Activated CD8-positive, alpha-beta memory T cell treated with anti-CD3 and anti-CD28 coated beads for 24 hours (primary cell): ENCODE measurements at places on chromosomes 7 and 10.

GRCh38 chr10:83272666-83273434, 866.5 kb upstream of the GHITM start:
- DNase-seq = no peak

DNA sequence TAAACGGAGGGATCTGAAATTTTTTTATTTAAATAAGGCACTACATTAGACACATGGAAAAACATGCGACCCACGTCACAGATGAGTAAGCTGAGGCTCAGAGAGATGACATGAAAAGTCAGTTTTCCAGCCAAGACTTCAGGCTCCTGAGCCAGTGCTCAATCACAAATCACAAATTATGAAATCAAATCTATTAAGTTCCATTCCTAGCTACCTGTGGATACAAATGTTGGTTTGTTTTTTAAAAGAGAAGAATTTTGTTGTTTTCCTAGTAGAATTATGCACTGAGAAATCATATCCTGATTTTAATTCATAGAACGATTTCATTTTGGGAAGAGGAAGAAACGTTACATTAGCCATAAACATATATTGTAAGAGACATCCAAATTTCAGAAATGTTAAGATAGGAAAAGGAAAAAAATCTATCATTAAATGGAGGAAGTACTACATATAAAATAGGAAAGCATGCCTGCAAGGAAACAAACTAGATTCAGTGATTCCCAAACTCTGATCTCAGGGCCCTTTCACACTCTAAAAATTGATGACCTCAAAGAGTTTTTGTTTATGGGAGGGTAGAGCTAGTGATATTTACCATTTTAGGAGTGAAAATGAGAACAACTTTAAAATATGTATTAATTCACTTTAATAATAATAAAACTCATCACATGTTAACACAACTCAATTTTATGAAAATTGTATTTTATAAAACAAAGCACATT, 340.4 kb downstream of the PARD3 start:
- DNase-seq = no peak

GRCh38 chr10:47256751-47257336, 43.2 kb upstream of the GDF10 start:
- peak; percentile 64 for DNase-seq

DNA sequence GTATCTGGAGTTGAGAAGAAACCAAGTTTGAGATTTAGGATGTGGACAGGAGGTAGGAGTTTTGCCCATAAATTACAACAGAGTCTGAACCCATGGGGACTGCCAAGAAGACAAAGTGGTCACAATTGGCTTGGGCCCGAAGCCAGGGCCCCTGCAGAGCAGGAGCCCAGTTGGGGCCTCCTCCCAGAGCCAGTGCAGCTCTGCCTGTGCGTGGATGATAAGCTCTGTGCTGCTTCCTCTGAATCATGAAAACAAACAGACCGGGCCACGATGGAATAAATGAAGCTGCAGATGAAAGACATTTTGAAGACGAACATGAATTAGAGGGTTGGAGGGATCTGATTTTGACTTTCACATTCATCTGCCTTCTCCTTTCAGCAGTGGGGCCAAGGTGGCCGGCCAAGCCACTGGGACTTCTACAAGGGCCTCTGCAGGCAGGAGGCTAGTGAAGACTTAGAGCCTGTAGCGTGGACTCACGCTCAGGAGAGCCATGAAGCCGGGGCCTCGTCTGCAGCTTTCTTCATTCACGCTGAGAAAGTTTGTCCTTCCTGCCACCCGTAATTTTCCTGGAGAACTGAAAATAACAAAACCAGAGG, 156.8 kb upstream of the LYZL1 start:
- DNase-seq = no peak

- DNase-seq = no peak
These were observed 232.0 kb downstream of the SH2D4B start for GRCh38 chr10:80769700-80770160.

DNA sequence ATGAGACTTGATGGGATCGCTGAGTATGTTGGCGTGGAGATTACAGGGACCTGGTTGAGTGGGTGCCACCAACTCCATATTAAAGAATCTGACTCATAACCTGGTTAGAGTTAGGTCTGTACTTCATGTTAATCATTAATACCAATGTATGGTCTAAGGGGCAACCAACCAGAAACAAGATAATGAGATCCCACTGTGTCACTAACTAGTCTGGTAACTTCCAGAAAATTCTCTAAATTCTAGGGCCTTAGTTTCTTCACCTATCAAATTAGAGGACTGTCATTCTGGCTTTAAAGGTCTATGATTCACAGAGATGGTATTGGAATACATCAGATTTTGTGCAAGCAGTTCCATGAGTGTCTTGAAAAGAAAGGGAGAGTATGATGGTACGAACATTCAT, 102.2 kb downstream of the SNX10 start:
- DNase-seq = no peak

DNA sequence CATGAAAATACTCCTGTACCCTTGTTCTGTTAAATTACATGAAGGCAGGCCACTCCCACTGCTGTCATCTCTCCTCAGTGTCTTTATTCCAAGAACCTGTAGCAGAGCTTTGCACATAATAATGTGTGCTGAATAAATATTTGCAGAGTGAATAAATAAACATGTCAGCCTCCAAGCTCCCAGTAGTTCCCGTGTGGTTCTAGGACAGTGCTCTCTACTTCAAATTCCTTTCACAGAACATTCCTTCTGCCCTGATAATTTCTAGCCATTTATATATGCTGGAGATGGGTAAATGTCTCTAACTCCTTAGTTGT, 20.3 kb upstream of the HYAL4 start:
- DNase-seq = no peak

DNA sequence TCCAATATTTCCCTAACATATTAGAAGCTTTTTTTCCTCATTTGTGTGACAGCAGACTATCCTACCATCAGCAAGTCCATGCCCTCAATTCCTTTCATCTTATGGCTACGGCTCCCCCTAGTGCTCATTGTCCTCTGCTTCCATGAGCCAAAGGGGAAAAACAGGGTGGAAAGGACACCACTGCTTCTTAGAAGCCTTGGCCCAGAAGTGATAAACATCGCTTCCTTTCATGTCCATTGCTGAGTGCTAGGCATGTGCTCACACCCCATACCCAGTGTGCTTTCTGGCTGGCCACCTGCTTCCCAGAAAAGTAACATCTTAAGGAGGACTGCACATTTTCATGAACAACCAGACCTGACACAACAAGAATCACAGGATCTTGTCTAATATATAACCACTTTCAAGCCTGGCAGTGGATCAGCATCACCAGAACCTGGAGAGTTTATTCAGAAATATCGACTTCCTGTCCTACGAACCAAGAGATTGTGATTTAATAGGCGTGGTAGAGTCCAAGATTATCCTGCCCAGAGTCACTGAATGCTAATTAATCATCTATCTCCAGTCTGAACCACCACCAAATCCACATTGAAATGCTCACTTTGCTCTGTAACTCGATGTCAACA, 650.5 kb upstream of the SORCS1 start:
- DNase-seq = no peak

- no peak for DNase-seq
These were observed 146.0 kb downstream of the PLXNA4 start for GRCh38 chr7:132430041-132430855.

GRCh38 chr7:157687158-157687557, 350.4 kb downstream of the DNAJB6 start:
- no peak for DNase-seq

DNA sequence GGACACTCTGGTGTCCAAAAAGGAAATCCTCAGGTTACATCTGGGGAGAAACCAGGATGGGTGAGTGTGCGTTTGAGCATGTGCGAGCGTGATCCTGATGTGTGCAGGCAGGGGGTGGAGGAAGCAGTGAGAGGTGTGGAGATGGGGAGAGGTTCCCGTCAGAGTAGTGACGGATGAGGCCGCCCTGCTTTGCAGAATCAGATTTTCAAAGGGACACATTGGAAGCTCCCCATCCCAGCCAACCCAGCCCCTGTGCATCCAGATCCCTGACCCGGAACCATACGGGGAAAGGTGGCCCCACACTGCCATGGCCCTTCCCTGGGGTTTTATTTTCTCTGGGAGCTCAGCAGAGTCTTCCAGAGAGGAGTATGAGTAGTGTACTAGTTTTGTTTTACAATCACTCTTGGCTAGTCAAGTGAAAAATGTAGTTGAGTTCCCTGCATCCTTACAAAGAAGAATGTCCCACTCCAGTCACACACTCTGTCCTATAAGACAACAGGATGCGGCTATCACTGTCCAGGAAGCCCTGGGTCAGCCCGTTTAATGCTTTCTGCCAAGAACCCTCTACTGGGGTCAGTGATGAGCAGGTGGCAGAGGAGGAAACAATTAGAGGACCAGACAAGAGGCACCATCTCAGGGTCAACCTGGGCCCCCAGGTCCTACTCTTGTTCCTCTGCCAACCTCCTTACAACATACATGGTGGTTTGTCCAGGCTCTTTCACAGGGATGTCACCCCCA, 46.8 kb upstream of the PDLIM1 start:
- no peak for DNase-seq

- DNase-seq = no peak
These were observed 36.5 kb upstream of the PDZD8 start for GRCh38 chr10:117411479-117412399.

GRCh38 chr10:27986821-27987220, 12.1 kb downstream of the ODAD2 start:
- no peak for DNase-seq

DNA sequence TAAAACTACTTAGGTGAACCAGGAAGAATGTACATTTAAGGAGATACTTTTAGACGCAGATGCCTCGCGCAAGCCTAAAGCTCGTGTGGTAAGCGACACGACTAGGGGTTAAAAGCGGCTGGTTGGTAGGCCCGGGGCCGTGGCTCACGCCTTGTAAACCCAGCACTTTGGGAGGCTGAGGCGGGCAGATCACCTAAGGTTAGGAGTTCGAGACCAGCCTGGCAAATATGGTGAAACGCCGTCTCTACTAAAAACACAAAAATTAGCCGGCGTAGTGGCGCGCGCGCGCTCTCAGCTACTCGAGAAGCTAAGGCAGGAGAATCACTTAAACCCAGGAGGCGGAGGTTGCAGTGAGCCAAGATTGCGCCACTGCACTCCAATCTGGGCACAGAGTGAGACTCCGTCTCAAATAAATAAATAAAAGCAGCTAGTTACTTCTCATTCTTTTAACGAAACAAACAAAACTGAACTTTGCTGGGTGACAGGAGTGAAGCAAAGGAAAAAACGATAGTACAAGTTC, 879 bp downstream of the NUDT5 start:
- peak; percentile 73 for DNase-seq

- peak; percentile 54 for DNase-seq
These were observed 187.6 kb upstream of the SHH start for GRCh38 chr7:155999631-156000489.

DNA sequence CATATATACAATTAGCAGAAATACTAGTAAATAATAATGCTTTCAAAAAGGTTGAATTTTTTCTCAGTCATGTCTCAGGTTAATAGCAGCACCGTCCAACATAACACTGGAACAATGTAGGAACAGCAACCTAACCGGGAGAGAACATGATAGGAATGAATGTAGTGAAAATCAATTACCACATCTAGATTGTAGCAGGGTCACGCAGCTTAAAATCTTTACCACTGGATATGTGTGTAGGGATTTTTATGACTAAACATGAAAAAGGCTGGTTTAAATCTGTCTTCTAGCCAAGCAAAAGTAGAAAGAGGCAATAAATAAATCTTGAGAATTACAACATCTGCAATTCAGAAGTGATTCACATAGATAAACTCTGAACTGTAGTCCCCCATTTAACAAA, 326.0 kb downstream of the DGKB start:
- no peak for DNase-seq

DNA sequence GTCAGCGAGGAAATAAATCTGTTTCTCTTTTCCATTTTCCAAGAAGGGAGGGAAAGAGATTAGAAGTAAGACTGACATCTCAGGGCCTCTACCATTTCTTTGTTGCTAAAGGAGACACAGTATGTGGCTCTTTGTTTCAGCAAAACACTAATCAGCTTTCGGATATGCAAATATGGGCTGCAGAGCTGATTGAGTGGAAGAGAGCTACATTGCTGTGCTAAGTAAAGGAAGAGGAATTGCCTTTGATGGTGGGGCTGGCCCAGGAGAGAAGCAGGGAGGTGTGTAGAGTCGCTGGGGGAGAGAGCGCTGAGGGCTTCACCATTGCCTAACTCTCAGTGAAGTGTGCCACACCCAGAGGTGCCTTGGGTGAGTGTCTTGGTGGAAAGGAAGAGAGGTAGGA, 284.8 kb downstream of the SDK1 start:
- DNase-seq = no peak

DNA sequence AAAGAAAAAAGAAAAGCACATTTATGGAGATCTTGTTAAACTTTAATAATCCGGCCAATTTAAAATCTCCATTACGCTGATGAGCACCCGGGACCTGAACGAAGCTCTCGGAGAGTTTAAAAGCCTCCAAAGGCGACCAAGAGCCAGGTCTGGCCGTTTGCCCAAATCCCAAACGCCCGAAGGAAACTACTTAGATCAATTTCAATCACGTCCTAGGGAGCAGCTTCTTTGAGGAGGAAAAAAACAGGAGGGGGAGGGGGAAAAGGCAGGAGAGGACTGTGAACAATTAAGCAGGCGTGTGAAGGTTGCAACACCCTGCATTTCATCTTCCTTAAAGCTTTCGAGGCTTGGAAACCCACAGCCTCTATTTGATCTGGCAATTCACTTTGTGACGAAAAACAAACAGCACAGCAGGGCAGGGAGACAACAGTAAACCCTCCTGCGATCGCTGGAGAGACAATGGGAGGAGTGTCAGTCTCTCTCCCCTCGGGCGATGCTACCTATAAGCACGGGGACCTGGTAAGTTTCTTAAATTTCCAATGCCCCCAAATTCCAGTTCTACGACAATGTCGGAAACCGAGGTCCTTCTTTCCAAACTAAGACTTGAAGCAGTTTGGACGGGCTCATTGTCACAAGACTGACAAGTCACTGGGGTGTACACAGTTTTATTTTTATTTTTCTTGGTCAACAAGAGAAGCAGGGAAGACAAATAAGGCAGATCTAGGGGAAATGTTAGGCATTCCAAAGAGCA, 1.2 kb downstream of the KLF6 start:
- DNase-seq = peak; percentile 75

- DNase-seq = no peak
These were observed 172.1 kb upstream of the AOAH start for GRCh38 chr7:36896418-36896817.

- DNase-seq = no peak
These were observed 349 bp upstream of the GNG11 start for GRCh38 chr7:93921186-93921585.

GRCh38 chr10:98309366-98310355, 41.7 kb upstream of the LOXL4 start:
- no peak for DNase-seq

DNA sequence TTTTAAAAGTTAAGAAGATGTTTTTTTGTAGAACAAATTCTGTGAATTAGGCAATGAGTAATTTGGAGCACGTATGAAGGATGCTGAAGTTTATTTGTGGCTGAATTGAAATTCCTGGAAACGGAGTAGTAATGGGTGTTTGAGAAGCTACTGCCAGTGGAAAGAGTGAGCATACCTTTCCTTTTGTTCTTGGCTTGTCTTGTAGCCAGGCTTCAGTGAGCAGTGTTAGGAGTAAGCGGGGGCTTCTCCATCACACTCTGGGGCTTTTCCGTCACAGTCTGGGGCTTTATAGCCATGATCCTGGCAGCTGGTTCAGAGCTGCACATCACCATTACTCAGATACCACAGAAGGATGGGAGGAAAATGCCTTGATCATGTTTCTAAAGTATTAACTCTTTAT, 32.3 kb downstream of the GARS1 start:
- DNase-seq = no peak
